Astrocyte of the cerebellum (primary cell): ENCODE measurements at places on chromosomes 11 and 22.

DNA sequence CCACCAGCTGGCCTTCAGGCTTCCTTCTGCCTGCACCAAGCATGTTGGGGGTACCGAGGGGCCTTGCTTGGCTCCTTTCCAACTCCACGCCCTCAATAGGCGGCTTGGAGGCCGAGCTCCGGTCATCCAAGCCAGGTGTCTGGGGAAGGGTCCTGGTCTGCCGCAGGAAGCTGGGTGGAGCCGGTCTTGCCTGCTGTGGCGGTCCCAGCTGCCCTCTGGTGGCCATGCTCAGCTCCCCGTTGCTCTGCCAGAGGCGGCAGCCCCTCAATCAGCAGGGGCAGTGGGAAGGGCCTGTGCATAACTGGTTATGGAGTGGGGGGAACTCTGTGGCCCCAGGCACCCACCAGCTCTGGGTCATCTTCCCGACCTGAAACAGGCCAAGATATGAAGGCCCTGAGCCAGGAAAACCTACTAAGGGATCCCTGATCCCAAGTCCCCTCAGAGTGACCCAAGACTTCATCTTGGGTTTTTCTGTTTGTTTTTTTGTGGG, 3.2 kb downstream of the ARVCF start:
- DNase-seq: no peak

- no peak for DNase-seq
Measured at GRCh38 chr11:13465909-13466371, 2.9 kb upstream of the BTBD10 start.

- DNase-seq: no peak
Measured at GRCh38 chr11:121654259-121654842, 201.6 kb upstream of the SORL1-AS1 start.

DNA sequence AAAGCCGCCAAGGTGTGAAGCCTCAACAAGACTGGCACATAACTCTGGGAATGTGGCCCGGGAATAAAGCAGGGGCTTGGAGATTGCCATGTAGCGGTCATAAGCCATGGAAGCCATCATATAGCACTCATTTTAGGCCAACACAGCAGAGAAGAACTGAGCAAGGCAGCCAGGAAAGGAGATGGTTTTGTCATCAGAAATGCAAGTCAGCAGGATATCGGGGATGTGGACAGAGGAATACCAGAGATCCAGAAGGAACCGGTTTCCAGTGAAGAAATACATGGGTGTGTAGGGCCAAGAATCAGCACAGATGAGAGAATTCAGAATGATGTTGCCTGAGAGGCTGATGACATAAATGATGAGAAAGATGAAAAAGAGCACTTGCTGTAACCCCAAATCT, 3.0 kb upstream of the OR9G4 start:
- no peak for DNase-seq

DNA sequence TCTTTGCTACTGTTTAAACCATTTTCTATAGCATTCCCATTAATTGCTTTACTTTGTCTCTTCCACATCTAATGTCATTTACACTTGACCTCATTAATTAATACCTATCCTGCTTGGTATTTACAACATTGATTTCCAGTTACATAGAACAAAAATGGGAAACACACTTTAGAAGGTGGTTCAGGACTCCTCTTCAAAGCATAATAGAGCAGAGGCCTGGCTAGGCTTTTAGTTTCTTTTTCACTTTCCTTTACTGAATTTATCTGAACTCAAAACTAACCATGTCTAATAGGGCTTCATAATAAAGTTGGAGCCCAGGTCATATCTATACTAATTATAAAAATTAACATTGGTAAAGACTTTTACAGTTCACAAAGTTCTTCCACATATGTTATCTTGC, 648.0 kb upstream of the KIRREL3 start:
- no peak for DNase-seq

- DNase-seq: no peak
Measured at GRCh38 chr22:50148991-50149721, 21.4 kb upstream of the PANX2 start.

GRCh38 chr11:28417601-28418323, 309.6 kb downstream of the METTL15 start:
- no peak for DNase-seq

DNA sequence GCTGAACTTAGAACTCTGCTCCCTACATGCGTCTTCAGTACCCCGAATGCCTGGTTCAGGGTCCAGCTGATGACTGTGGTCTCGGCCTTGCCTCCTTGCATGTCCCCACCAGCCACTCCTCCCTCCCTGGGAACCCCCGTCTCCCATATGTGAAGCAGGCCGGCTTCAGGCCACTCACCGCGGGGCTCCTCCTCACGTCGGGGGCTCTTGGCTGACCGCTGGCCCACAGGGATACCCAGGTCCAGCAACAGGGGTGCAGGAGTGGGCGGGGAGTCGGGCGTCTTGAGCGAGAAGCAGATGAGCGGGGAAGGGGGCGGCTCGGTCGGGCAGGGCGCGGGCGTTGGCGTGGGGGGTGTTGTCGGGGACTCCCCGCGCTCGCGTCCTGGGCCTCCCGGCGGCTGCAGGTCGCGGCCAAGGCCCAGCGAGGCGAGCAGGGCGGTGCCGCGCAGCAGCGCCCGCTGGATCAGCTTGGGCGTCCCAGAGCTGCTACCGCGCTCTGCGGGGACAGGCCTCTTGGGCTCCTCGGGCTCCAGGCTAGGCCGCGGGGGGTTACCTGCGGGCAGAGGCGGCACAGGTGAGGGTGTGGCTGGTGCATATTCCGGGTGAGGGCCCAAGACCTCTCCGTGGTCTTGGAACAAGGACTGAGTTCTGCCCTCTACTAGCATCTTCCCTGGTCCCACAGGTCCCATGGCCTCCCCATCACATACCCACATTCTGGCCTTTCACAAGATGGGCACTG, 3.8 kb upstream of the KCNK7 start:
- DNase-seq: no peak

- no peak for DNase-seq
Measured at GRCh38 chr22:41094041-41094593, 1.7 kb downstream of the EP300 start.

GRCh38 chr11:97158243-97158642, 768.4 kb downstream of the JRKL start:
- DNase-seq: no peak

DNA sequence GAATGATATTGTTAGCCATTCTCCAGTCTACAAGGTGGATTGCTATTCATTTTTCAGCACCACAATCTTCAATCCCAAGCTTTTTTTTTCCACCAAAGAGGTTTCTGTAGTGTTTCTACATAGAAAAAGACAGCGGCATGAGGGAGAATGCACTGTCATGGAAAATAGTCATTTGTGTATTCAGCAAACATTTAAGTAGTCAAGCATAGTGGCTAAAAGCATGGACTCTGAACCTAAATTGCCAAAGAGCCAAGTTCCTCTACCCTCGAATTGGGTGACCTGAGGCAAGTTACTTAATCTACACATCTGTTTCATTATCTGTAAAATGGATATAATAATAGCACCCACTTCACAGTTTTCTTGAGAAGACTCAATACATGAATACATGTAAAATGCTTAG, 14.2 kb downstream of the GAS2 start:
- no peak for DNase-seq

GRCh38 chr11:46437122-46437689, 45.6 kb upstream of the CHRM4 start:
- DNase-seq: no peak

- DNase-seq: no peak
Measured at GRCh38 chr22:26172389-26172990, 3.2 kb downstream of the SEZ6L start.

DNA sequence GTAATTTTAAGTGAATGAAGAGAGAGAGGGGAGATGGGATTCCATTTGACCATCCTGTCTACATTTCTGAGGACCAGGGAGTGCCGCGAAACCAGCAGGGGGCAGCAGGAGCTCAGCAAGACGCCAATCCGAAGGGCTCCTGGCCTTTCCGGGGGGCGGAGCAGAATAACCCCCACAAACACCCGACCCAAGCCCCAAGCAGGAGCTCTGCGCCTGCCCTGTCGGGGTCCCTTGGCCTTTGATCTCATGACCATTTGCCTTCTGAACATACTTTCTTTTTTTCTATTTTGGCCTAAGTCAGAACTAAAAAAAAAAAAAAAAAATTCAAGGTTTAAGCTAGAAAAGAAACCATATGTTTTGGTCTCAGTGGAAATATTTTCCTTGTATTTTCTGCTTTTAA, 21.9 kb upstream of the SCN2B start:
- DNase-seq: no peak

DNA sequence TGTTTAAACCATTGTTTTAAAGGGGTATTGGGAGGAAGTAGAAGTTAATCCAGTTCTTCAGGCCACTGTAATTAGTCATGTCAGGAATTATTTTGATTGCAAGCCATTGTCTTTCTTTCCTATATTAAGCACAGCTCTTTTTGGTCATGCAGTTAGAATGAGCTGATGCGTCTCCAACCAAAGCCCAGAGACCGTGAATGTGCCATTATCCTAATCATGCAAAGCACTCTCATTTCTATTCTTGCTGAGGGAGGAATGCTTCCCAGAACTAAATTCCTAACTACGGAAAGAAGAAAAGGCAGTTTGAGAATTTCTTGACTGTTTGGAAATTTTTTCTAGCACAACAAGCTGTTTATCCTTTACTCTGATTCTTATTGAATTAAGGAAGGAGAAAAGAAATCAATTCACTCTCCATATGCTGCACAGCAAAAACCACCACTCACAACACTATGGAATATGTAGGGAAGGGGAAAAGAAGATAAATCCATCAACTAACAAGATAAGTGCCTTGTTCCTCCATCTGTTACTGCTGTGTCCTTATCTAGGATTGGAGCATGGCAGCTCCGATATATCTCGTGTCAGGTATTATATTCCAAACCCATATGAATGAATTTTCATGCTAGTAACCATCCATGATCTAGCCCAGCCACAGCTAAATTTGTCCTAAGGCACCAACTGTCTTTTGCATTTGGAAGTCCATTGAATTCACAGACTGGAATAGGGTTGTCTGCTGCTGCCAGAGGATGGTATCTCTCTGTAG, 70.8 kb downstream of the NTM start:
- DNase-seq: no peak

DNA sequence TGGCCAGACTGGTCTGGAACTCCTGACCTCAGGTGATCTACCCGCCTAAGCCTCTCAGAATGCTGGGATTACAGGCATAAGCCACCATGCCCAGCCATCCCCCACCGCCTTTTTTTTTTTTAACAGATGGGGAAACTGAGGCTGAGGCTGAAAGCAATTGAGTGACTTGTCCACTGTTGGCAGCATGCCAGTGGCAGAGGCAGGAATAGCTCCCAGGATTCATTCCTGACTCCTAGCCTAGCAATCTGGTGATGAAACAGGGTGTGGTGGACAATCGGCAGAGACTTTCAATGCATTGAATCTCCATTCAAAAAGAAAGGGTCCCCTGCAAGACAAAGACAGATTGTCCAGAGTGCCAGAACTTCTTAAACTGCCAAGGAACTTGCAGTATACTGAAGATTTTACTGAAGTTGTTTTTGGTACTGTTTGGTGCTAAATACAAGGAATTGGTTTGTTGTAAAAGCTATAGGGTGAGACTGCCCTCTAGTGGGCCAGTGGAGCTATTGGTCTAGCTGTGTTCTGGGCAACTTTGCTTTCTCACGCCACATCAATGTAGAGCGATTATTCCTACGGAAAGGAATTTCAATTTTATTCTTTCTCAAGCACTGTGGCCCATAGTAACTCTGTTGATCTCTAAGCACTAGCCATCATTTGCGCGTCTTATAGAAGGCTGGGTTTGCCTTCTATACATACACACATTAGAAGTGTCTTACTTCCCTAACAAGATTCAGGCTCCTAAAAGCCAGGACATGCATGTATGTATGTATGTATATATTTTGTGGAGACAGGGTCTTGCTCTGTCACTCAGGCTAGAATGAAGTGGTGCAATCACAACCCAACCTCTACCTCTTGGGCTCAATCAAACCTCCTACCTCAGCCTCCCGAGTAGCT, 21.0 kb downstream of the C22orf31 start:
- peak; percentile 93 for DNase-seq

DNA sequence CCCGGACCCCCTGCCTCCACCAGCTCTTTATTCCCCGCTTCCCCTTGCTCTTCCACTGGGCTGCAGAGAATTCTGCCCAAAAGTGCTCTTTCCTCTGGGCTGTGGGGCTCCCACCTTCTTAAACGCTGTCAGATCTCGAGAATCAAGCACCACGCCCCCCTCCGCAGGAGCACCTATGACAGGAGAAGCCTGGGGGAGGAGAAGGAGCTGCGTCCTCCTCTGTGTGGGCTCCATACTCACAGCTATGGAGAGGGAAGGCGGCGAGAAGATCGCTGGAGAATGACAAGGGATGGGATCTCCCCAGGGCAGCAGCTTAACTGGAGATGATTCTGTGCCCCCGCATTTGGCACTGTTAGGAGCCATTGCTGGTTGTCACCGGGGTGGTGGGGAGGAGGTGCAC, 19.7 kb downstream of the SHISAL1 start:
- no peak for DNase-seq

DNA sequence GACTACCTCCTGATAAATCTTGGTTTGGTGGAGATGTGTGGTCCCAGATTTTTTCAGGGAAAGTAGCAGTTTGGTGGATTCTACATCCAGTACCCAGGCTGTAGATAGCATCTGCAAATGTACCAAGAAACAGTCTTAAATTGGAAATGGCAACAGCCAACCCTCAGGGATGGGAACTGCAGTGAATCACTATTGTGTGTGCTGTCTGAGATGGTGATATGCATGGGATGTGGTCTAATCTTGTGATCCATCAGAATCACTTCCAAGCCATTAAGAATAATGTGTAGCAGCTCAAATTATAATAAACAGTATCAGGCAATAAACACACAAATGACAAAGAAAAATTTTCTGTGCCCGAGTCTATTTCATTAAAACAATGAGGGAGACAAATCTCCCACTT, 3.4 kb downstream of the OLFML1 start:
- DNase-seq: no peak

DNA sequence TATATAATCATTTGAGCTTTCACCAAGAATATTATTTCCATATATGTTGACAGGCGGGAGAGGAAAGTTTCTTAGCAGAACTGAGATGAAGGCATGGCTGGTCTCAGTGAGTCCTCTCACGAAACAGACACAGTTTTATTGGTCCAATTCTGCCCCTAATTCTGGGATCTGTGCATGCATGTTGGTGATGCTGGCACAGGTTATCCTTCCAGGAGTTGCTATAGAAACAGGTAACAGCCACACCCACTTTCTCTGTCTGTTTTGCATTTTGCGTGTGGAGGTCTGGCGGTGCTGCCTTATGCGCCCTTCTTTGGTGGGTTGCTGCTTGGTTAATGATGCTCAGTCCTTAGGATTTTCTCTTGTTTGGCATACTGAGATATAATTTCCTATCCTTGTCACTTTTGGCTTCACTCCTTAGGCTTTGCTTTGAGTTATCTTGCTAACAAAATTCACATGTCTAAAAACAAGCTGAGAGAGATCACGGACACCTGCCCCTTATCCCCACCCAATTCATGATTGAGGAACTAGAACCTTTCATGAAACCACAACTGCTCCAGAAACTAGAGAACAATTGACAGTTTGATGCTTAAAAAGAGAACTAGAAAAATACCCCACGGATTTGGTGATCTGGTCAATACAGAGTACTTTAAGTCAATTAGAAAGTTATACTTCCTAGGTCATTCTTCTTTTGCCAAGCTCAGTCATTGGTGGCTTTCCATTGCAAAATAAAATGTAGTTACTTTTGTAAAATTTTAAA, 189.3 kb downstream of the FAT3 start:
- DNase-seq: no peak
